ENCODE measurements at places on chromosomes 2 and 18.

DNA sequence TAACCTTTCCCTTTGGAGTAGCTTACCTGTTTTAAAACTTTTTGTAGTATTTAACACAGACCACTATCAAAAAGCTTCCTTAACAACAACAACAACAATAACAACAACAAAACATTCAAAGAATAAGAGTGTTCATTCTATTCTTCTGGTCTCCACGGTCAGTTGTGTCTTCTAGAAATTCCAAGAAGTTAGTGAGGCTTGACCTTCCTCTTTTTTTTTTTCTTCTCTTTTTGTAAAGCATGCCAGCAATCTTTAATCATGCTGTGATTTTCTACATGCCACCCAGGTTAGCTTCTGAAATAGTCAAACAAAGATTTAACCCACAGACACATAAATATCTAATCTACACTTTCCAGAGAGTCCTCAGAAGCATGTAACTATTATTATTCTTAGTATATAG is 28.4 kb upstream of the KLHL14 start:
- no peak for DNase-seq

DNA sequence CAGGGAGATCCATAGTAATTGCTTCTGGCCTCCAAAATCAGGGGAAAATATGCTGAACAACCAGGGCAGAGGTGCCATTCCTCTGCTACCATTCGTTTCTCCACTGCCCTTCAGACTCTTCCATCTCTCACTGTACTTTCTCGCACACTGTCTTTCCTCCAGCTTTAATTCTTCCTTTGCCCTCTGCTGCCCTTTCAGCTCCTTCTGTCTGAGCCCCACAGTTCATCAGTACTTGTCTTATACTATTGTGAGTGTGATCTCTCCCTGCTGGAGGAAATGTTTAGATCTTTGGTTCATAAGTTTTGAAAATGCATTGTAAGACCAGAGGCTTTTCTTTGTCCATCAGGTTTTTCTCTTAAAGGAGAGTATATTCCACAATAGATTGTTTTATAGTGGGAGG is 184.9 kb upstream of the DTNA start:
- DNase-seq = no peak

GRCh38 chr2:47035615-47036488 is 119.3 kb downstream of the STPG4 start:
- DNase-seq = no peak

- DNase-seq = no peak
Measured at GRCh38 chr2:62221141-62221540, 25.2 kb downstream of the B3GNT2 start.

GRCh38 chr2:11239666-11240462 is 84.6 kb downstream of the SLC66A3 start:
- DNase-seq = no peak

DNA sequence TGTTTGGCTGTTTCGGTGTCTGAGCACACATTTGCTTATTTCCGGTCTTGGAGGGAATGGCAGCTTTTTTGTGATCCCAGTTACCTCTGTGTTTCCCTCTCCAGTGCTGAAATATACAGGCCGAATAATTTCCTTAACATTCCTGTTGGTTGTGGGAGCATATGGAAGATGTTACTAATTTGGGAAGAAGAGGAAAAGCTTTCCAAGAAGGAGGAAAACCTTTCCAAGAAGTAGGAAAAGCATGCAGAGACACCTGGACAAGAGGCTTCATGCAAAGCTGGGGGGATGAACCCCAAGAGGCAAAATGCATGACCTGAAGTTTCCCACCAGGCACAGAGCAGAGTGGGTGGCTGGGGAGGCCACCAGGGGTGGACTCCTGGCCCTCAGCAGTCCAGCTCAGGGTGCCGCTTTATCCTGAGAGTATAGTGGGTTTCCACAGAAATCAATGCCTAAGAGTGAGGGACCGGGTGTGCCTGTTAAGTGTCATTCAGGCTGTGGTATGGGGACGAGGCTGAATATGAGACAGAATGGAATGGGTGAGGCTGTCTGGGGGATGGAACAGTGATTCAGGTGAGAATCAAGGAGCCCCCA is 25.5 kb upstream of the GNAL start:
- no peak for DNase-seq

- DNase-seq = no peak
Measured at GRCh38 chr2:46800218-46800617, 115.4 kb downstream of the MCFD2 start.

DNA sequence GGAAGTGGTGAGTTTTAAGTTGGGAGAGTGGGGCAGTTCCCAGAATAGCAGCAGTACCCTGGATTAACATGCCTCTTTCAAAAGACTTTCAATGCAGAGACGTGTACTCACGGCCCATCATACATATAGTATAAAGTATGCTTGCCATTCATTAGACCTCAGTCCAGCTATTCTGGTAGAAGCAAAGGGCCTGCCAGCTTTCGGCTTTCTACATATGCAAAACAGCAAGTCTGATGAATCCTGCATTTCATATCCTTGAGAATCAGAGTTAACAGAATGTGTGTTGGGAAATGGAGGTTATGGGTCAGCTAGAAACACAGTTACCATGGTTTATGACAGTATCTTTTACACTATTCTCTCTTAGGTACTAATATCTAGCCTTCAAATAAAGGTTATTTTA is 27.5 kb downstream of the SATB2 start:
- DNase-seq = no peak

DNA sequence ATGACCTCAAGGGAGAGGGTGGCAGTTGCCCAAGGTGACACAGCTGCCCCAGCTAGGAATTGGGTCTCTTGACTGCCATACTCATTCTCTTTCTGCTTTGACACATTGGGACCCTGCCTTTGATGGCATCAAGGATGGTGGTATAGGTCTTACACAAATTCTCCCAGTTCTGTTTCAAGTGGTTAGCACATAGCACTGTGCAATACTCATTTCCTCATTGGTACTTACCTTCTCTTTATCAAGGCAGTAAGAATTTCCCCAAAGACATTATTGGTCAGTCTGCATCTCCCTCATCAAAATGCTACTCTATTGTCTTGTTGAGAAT is 35.9 kb upstream of the CCDC93 start:
- DNase-seq = no peak

GRCh38 chr18:4107049-4107467 is 348.0 kb downstream of the DLGAP1 start:
- no peak for DNase-seq

DNA sequence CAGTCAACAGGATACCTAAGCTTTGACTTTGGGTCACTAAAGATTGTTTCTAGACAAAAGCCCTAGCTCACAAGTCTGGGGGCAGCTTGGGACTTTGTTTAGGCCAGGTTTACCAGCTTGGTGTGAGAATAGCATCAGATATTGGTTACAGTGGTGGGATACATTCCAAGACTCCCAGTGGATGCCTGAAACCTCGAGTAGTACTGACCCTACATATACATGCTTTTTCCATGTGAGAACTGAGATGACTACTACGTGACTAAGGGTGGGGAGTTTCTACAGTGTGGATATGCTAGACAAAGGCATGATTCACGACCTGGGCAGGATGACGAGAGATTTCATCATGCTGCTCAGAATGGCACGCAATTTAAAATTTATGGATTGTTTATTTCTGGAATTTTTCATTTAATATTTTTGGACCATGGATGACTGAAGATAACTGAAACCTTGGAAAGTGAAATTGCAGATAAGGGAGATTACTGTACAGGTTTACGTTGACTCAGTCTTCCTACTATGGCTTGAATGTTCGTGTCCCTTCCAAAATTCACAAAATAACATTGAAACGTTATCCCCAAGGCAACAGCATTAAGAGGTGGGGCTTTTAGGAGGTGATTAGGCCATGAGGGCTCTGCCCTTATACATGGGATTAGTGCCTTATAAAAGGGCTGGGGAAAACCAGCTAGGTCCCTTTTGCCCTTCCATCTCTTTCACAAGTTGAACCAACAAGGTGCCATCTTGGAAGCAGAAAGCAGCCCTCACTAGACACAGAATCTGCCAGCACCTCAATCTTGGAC is 50.2 kb upstream of the CTAGE1 start:
- no peak for DNase-seq

DNA sequence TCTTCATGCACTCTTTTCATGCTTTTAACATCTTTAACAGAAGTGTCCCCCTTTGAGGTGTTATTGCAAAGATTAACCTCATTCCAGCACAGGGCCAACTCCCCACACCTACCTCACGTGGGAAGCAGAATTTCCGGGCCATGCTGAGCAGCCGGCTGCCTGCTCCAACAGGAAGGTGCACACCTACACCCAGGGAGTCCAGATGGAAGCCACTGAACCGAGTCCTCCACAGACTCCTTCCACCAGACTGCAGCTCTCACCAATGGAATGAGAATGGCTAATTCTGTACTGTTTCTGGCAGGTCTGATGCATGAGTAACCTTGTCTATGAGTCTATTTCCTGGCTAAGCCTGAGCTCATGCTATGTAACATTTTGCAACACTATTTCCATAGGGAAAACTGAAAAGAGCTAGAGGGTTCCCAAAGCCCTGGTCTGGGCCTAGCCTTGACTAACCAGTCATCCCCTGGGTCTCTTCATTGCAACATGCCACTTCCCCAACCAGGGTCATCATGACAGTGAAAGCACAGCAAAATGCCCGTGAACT is 11.0 kb downstream of the ERFE start:
- DNase-seq = no peak

DNA sequence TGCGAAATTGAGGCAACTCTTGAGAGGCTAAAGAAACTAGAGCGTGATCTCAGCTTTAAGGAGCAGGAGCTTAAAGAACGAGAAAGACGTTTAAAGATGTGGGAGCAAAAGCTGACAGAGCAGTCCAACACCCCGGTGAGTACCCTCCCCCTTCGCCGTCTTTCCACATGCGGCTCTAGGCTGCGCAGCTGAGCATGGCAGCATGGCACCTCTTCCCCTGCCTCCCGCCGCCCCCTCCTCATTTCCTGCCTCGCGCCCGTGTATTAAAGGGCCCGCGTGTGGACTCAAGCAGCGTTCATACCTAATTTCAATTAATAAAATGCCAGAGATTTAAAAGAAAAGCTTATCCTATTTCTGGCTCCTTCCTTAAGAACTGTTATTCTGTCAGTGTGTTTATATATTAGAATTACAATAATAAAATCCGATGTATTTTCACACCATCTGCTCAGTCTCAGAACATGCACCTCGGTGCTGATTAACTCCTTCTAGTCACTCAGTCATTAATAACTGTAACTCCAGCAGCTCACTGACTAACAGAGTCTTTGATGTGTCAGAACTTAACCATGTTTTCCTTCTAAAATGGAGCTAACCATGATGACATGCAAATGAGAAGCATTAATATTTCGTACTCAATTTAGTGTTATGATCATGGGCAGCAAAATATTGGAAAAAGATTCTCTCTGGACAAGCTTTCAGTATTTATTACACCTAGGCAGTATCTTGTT is 137.4 kb upstream of the CDCA7 start:
- DNase-seq = no peak

DNA sequence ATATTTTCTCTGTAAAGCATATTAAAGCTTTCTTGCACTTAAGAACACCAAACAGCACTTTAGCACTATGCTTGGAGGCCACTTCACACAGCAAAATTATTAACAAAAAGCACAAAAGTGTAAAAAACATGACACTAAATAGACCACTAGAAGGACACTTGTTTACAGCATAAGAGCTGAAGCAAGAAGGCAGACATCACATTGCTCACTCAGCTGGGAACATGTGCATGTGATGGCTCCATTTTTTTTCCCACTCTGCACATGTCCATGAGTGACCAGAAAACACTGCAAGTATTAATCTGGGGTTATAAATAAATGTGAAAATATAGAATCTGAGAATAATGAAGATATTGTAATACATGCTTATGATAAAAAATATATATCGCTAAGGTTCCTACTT is 103.1 kb upstream of the MAPRE2 start:
- no peak for DNase-seq

- DNase-seq = no peak
Measured at GRCh38 chr2:9703085-9703678, 72.4 kb upstream of the YWHAQ start.

- no peak for DNase-seq
Measured at GRCh38 chr18:37242091-37242490, 323.5 kb downstream of the CELF4 start.

- no peak for DNase-seq
Measured at GRCh38 chr2:61288070-61288841, 126.3 kb downstream of the C2orf74 start.

GRCh38 chr2:69022548-69022947 is 9.6 kb downstream of the ANTXR1 start:
- DNase-seq = no peak

DNA sequence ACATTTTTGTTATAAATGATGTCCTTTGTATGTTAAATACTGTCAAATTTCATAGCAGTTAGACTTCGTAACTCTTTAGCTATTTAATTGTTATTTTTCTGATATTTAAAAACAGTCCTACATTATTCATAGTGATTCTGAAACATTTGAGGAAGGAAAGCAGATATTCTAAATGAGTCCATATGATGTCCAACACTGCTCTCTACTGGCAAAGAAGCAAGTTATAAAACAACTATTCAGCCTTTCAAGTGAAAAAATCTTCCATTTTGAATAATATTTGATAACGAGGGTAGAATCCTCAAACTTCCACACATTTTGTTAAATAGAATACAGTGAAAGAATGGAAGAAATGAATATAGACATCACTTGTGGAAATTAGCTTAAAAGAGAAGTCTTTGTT is 220.8 kb downstream of the GULP1 start:
- DNase-seq = no peak

DNA sequence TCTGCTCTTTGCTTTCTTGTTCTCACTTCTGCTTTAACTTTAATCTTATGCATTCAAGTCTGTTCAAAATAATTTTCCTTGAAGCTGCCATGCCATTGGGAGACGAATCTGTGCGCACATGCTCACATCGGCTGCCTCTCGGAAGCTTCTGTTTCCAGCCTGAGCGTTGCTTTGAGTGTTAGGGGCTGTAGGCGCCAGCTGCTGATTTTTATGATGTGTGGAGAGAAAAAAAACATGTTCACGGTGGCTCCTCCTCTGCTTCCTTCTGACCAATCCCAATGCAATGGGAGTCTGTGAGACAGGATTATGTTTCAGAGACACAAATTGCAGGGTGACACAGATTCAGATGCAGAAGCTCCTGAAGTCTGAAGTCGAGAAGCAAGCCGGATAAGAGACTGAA is at the start of gene MC4R:
Gene MC4R (minus strand): TSS at position 180 of the 400 bp plus-strand sequence. CDS start 426 bp downstream, outside the sequence.
- peak; percentile 42 for DNase-seq

- no peak for DNase-seq
Measured at GRCh38 chr2:104702031-104702850, 151.7 kb upstream of the POU3F3 start.

DNA sequence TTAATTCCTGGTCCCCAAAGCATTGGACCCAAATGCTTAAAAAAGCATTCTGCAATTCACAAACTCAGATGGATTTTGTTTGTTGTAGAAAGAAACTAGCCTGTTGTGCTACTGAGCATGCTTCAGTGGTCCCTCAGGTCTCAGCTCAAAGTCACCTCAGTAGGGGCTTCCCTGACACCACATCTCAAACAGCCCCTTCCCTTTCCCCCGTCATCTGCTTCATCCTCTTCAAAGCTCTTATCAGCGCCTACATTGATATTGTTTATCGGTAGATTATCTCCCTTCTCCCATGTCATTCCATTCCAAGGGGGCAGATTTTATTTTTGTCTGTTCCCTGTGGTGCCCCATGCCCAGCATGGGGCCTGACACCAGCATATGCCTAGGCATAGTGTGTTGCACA is 172.9 kb downstream of the CELF4 start:
- no peak for DNase-seq

GRCh38 chr2:179758636-179759035 is 102.8 kb downstream of the ZNF385B start:
- DNase-seq = no peak
